CD8-positive, alpha-beta memory T cell (primary cell): ENCODE measurements at places on chromosomes 11 and 22.

DNA sequence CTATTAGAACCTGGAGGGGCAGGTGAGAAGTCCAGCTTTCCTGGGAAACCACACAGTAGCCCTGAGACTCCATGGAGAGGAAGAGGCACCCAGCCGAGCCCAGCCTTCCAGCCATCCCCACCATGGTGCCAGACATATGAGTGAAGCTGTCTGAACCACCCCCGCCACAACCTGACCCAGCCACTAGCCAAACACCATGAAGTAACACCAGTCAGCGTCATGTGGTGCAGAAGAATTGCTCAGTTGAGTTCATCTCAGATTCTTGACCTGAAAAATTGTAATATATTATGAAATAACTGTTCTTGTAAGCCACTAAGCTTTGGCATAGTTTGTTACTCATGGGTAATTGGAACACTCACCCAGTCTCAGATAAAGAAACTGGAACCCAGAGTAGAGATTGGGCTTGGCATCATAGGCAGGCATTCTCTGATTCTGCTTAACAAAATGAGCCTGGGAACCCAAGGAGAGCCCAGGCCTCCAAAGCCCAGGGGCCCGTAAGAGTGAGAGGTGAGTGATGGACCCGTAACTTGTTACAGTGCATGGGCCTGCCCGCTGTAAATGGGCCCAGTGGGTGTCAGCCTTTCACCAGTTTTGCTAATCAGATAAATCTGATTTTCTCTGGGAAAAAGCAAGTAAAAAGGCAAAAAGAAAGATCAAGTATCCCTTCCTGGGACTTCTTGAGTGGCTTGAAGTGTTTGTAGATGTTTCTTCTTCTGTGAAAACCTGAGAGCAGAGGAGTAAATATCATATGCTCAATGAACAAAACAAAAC, 305.5 kb downstream of the DDX10 start:
- H3K4me1 ChIP-seq, result no peaks in the 10 kb centered on the region
- H3K27ac ChIP-seq, result no peak overlapping the region
- no peak overlapping the region for H3K4me3 ChIP-seq
- H3K36me3 ChIP-seq, result no peaks in the 10 kb centered on the region

DNA sequence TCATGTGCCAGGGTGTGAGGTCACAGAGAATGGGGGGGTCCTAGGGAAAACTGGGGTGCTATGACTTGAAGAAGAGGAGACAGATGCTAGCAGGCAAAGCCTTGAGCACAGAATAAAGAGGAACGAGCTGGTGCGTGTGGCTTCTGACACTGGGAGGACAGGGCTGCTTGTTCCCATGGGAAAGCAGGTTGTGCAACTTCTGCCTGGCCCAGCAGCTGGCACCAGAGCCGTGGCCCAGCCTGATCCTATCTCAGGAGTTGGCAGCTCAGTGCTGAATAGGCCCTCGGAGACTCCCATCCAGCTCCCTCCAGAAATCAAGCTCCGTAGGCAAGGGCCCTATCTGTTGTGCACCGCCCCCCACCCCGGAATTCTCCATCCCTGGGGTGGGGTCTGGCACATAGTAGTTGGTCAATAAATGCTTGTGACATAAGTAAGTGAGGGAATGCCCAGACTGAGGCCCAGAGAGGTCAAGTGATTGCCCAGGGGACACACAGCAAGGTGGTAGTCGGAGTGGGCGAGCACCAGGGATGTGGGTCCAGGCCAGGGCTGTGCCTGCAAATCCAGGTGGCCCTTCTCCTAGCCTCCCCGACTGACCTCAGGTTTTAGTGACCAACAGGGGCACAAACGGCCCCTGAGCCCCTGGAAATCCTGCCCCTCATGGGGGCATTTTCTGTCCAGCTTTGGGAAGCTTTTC, 19.5 kb upstream of the FADD start:
- no peaks in the 10 kb centered on the region for H3K27me3 ChIP-seq
- no peak for DNase-seq
- H3K36me3 ChIP-seq, result no peaks in the 10 kb centered on the region
- no peak overlapping the region for H3K27ac ChIP-seq
- no peaks in the 10 kb centered on the region for H3K4me1 ChIP-seq
- no peak overlapping the region for H3K4me3 ChIP-seq

GRCh38 chr11:77455740-77456139, 18.2 kb downstream of the PAK1 start:
- no peaks in the 10 kb centered on the region for H3K27me3 ChIP-seq
- DNase-seq, result no peak
- no peak overlapping the region for H3K4me3 ChIP-seq
- H3K27ac ChIP-seq, result no peak overlapping the region

DNA sequence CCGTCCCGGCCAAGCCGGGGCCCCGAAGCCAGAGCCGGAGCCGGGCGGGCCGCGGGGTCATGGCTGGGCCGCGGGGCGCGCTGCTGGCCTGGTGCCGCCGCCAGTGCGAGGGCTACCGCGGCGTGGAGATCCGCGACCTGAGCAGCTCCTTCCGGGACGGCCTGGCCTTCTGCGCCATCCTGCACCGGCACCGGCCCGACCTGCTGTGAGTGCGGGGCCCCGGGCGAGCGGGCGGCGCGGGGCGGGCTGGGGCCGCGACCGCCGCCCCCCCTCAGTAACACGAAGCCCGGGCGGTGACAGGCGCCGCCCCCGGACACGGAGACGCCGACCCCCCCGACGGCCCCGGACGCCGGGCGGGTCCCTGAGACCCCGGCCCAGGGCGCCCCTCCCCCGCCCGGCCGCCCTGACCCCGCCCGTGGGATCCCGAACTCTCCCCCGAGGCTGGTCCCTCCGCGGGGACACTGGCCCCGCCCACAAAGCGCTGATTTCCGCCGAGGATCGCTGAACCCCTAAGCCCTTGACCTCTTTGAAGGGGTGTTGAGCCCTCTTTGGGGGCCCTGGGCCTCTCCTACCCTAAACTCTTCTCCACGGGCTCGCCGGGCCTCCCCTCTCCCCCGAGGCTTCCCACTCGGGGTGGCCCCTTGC, 389 bp downstream of the MICALL1 start:
- peak overlapping the region; percentile 38 for H3K27ac ChIP-seq
- H3K4me3 ChIP-seq, result peak overlapping the region; percentile 45
- no peaks in the 10 kb centered on the region for H3K36me3 ChIP-seq
- H3K4me1 ChIP-seq, result peaks cover 17% of the 10 kb centered on the region

- H3K4me3 ChIP-seq, result no peak overlapping the region
- H3K27me3 ChIP-seq, result no peaks in the 10 kb centered on the region
- H3K4me1 ChIP-seq, result peaks cover 38% of the 10 kb centered on the region
- H3K36me3 ChIP-seq, result no peaks in the 10 kb centered on the region
These were observed 1.7 kb downstream of the USP35 start for GRCh38 chr11:78190374-78190773.

DNA sequence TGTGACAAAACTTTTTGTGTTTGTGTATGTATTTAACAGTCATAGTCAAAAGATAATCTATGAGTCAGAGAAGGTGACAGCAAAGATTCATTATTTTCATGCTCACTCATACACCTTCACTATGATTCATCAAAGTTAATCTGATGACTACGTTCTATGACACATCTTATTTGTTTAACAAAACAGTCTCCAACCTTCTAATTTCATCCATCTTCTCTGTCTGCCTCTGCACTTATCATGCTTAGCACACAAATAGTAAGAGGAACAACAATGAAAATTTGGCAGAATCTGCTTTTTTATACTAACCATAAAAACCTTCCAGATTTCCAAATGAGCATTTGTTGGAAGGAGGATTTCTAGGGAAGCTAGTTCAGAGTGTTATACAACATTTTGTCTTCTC, 568.9 kb downstream of the LUZP2 start:
- no peak overlapping the region for H3K27ac ChIP-seq
- no peaks in the 10 kb centered on the region for H3K4me1 ChIP-seq
- no peak overlapping the region for H3K4me3 ChIP-seq
- DNase-seq, result no peak
- no peaks in the 10 kb centered on the region for H3K36me3 ChIP-seq

DNA sequence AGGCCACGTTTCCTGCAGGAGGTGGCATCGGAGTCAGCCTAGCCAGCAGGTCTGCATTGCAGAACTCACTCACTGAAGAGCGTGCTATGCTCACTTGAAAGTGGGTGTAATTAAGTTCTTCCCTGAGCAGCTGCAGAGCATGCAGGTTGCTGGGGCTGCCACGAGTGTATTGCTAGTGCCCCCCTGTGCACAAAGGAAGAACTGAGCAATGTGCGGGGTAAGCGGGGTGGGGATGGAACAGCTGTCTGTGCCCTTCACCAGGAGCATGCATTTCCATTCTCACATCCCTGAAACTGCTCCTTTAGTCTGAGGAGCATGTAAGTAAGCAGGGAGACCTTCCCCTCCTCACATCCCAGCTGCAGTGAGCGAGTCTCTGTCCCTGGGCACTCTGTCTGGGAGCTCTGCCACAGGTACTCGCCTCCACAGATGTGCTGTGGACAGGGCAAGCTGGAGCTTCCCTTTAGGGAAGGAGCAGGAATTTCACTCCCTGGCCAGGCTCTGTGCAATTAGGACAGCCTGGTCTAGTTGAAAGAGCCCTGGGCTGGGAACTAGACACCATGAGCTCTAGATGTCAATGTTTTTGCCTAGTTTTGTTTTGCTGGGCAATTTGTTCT, 1031.8 kb downstream of the NTM start:
- no peak for DNase-seq
- H3K27ac ChIP-seq, result no peak overlapping the region
- H3K4me1 ChIP-seq, result no peaks in the 10 kb centered on the region
- no peaks in the 10 kb centered on the region for H3K27me3 ChIP-seq
